ENCODE measurements at places on chromosomes 1 and 21.

- DNase-seq: no peak
Observed at GRCh38 chr1:208681878-208682663, 437.9 kb upstream of the PLXNA2 start.

DNA sequence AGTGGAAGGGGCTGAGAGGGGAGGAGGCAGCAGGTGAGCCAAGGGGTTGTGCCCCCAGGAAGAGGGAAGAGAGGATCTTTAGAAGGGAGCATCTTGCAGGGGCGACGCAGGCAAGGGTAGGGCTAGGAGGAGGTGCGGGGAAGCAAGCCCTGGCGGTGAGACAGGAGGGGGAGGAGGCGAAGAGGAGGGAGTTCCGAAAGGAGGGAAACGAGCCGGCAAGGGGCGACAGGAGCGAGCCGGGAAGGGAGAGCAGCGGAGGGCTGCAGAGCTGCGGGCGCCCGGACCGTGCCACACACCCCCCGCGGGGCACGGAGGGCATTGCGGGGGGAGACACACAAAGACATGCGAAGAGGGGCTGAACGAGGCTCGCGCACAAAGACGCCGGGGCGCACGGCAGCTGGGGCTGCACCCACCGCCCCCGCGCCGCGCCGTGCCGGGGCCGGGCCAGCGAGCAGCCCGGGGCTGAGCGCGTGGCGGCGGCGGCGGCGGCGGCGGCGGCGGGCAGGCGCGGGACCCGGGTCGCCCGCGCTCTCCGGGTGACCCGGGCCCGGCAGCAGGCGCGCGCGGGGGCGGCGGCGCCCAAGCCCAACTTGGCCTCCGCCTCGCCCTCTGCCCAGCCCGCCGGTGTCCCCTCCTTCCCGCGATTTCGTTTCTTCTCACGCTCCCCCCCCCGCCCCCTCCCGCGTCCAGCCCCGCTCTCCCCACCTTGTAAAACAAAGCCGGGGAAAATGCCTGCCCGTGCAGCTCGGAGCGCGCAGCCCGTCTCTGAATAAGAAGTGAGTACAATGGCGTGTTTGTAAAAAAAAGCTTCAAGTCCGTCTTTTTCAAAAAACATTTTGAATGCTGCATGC lies at the start of gene KCNK2:
TSS of gene KCNK2 (plus strand) at position 206 of the 851 bp plus-strand sequence. CDS start 649 bp downstream, outside the sequence.
- DNase-seq: no peak

GRCh38 chr1:109886827-109887226 lies 23.8 kb upstream of the CSF1 start:
- DNase-seq: no peak

DNA sequence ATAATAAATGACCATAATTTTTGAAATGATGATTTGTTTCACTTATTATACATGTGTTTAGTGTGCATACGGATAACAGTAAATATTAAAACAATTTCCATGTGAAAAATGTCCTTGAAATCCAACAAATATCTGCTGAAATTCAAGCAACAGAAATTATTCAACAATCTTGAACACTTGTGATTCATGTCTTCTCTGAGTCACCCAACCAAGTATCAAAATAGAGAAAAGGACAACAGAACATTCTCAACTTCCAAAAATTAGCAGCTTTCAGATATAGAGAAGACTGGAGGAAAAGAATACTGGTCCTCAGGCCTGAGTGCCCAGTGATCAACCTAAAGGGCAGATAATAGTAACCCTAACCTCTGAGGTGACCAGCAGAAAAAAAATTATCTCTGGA lies 90.8 kb downstream of the VAV3 start:
- no peak for DNase-seq

DNA sequence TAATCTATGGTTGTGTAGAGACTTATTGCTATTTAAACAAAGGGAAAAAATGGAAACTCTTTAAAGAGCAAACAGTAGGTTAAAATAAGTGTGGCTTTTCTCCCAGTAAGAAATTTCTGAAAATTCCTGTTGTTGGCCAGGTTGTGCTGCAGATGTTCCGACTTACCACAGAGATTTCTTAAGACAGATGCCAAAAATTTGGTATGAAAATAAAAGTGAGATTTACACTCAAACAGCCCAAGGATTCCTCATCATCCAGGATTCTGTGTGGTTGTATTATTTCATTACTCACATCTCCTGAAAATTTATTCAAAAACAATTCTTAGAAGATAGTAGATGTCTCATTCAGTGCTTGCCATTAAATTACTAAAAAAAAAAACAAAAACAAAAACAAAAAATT lies 296.7 kb upstream of the PTBP2 start:
- DNase-seq: no peak

GRCh38 chr1:31581821-31582810 lies 5.8 kb downstream of the TINAGL1 start:
- no peak for DNase-seq

DNA sequence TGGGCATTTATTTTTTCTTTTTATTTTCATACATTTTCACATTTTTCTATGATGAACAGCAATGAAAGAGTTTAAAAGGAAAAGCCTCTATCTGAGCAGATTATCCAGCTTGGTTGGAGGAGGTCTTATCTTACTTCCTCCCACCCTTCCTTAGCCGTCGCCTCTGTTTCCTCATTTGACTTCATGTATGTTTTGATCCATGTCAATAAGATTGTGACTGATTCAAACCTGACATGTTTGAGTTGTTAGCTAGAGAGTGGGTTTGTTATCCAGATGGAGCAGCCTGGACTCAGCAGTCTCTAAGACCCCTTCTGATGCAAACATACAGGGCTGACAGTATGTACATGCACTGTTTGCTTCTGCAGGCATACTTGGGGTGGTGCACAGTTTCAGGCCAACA lies 31.2 kb downstream of the MACO1 start:
- DNase-seq: no peak

DNA sequence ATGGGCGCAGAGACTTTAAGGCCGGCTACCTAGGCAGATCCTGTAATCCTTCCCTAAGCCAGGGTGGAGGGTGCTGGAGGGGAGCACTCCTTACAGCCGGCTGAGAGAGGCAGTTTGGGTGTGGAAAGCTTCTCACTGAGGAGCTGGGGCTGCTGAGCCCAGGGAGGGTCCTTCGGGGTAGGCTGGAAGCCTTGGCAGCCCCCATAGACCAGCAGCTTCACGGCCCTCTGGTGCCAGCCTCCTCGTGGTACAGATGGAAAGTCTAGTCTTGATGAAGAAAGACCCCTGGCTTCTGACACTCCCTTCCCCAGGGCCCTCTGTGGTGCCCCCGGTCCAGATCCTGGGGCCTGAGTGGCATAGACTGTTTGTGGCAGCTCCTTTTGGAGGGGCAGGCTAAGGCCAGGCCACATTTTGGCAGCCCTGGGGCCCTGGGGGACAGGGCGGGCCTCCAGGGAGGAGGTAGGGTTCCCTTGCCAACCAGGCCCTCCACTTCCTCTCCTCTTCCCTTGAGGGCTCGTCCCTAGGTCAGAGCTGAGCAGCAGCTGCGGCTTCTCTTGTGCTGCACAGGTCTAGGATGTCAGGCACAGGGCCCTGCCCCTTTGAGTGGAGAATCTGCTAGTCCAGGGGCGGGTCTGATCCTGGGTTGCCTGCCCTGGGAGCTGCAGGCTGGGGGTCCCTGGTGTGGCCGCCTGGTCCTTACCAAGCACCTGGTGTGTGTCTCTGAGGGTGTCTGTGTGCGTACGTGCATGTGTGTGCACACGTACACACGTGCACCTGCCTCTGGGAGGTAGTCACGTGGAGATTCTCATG lies 4.8 kb downstream of the AMPD2 start:
- no peak for DNase-seq

DNA sequence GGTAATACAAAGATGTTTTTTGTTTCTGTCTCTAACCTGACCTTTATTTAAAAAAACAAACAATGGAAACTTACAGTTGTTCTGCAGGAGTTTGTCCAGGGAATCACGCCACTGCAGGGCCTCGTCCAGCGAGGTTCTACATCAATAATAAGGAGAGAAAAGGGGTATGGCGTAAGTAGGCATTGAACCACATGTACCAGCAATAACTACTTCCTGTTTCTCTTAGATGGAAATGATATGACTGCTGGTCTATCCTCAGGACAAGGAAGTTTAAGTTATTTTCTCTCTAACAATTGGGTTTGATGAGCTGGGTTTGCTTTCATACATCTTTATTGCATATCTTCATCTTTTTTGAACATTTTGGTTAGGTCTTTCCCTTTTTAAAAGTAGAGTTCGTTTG lies 40.9 kb downstream of the RGS5 start:
- no peak for DNase-seq

DNA sequence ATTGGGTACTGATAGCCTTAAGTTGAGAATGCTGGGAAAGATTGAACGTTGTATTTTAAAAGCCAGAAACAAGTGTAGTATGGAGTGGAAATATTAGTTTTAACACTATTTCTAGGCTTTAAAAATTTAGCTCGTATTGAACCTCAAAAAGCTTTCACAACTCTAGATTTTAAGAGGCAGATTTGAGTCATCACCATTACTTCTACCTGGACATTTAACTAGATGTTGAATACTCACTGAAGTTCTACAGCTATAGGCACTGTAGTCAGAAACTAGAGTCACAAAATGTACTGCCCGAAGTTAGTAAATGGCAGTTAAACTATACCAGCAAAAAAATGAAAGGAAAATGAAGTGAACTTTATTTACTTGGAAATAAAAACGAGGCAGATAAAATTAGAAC lies 96.5 kb downstream of the NEK7 start:
- no peak for DNase-seq

DNA sequence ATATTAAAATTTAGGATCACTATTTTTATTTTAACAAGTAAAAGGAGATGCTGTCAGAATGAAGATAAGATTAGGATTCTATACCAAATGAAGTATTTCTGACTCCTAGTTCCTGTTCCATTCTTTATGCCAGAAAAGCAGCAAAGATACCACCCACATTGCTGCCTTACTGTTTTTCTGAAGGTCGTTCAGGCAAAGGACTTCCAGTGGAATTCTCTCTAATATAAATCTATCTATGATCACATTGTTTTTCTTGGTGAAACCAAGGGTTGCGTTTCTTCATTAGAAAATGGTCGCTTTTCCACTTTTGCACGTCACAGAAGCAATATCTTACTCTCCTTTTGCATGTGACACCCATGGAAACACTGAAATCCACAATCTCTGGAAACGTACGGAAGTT lies 594.8 kb upstream of the ADGRL2 start:
- DNase-seq: no peak

DNA sequence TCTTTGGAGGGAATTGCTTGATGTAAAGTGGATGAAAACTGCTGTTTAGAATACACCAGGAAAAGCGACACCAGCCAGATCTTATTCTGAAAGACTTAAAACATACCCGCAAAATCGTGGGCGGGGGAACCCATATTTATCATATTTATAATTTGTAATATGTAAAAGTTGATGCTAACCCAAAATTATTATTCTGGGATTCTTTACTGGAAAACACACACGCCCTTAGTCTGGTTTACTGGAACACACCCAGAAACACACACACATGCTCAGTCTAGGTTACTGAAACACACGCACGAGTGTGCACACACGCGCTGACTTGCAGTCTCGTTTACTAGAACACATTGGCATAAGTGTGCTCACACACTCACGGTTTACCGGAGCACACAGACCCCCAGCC lies 32.5 kb downstream of the ATP5PO start:
- no peak for DNase-seq

- DNase-seq: no peak
Observed at GRCh38 chr1:14027099-14027498, 327.1 kb downstream of the PRDM2 start.

GRCh38 chr1:235906436-235906835 lies 39.7 kb upstream of the LYST start:
- no peak for DNase-seq

GRCh38 chr21:32687643-32688345 lies 40.0 kb downstream of the SYNJ1 start:
- DNase-seq: no peak

DNA sequence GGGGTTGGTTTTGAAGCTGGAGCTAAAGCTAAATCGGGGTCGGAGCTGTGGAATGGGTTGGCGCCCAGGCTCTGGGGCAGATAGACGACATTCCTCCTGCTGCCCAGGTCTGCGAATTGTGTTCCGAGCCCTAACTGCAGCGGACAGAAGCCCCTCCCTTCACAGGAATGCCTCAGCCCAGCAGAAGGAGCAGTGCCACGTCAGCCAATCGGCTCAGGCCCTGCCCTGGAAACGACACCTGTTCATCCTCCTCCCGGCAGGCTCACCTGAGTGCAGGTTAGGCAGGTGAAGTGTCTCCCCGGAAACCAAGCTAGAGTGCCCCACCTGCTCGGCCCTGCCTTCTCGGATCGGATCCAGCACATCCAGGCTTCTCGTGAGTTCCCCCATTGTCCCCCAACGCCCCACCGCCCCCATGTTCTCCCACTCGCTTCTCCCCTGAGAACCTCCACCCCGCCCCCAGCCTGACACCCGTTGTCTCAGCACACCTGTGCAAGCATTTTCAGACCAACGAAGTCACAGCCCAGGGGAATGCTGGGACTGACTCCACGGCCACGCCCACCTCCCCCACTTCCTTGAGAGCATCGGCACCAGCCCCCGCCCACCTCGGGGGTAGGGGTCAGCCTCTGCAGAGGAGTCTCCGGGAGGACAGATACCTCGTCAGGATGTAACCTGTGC lies 775 bp downstream of the TMEM125 start:
- DNase-seq: peak; percentile 21

- DNase-seq: no peak
Observed at GRCh38 chr1:143643148-143643885, 328.5 kb downstream of the FAM72C start.

DNA sequence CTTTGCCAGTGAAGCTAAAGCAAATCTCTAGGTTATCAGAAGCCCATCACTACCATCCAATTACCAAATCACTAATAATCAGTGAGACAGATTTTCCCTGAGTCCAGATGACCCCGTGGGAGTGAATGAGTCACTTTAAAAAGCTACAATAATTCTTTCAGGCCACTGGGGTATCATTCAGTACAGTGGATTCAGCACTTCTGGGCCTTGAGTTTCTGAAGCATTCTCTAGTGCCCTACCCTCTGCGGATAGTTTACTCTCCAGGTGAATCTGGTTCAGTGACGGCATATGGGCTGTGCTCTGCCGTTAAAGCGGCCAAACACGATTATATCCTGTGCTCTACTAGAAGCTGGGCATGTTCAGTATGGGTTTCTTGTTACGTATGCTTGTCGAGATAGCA lies 26.1 kb downstream of the NR5A2 start:
- no peak for DNase-seq

DNA sequence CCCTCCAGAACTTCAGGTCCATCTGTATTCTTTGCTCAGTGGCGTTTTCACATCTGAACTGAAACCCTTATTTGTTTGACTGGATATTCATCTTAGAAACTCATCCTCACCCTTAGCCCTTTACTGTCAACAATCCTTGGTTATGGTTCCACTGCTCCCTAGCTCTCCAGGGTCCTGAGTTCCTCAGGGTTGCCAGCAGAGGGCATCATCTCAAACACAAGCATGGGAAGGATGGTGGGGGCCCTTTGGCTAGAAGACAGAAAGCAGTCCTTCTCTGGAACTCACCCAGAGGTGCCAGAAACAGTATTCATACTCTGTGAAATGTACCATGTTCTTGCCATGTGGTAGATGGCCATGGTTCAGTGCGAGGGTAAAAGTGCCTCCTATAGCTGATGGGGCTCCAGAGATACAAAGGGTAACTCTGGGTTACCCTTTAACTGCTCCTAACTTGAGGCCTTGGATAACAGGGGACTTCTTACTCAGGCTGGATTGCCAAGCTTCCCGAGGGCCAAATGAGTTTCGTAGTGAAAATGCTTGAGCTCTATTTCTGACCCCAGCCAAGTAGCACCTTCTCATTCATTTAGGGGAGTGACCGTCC lies 11.3 kb downstream of the NCSTN start:
- DNase-seq: no peak

Data from activated naive CD4-positive, alpha-beta T cell treated with anti-CD3 and anti-CD28 coated beads, Interleukin-2, amount 50 U/mL, for 16 hours (primary cell).